CD4-positive, alpha-beta T cell treated with Interleukin-21 for 1 hour (primary cell): ENCODE measurements at places on chromosomes 13 and 19.
A peak's percentile ranks its signal among the peaks of the same experiment; 100 is the strongest.

GRCh38 chr13:52348983-52349780 lies 56.8 kb downstream of the THSD1 start:
- DNase-seq: no peak

DNA sequence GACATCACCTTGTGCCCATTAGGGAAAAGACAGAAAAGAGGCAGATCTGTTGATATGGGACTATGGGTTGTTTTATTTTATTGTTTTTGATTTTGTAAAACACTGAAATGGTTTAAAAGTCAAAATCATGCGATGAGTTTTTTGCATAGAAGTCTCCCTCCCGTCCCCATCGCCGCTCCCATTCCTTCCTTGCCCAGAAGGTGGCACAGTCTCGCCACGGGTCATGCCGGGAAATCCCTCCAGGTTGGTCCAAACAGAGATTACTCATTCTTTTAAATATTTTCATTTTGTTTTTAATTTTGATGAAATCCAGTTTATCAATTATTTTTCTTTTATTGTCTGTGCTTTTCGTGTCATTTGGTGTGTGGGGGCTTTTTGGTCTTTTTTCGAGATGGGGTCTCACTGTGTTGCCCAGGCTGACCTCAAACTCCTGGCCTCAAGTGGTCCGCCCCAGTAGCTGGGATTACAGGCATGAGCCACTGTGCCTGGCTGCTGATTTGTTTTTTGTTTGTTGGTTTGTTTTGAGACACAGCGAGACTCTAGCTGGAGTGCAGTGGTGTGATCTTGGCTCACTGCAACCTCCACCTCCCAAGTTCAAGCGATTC lies 9.2 kb downstream of the PGPEP1 start:
- DNase-seq: peak; percentile 20

- no peak for DNase-seq
Measured at GRCh38 chr13:106173346-106173745, 362.1 kb downstream of the EFNB2 start.

DNA sequence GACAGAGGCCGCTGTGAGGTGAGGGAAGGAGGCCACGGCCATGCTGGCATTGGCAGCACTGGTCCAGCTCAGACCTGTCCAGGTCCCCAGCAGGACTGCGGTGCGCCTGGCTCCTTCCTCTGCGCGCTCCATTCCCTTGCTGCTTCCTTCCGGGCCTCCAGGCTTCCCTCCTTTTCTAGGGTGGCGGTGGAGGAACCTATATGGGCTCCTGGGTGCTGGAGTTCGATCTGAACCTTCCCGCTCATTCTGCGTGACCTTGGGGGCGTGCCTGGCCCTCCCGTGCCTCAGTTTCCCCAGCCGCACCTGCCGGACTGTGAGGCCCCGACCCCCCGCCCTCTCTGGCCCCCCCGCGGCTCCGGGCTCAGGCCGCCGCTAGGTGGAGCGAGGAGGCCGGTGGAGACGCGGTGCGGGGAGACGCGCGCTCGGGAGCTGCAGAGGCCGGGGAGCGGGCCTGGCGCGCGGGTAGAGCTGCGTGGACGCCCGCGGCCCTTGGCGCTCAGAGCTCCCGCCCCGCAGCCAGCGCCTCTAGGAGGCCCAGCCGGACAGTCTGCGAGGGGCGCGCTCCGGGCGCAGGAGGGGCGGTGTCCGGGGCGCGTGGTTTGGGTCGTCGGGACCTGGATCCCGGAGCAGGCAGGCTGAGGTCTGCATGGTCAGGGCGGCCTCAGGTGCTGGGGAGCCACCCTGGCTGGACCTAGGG lies 29.9 kb downstream of the EFNA2 start:
- peak; percentile 17 for DNase-seq

GRCh38 chr19:31160336-31160926 lies 188.8 kb downstream of the TSHZ3 start:
- DNase-seq: no peak

DNA sequence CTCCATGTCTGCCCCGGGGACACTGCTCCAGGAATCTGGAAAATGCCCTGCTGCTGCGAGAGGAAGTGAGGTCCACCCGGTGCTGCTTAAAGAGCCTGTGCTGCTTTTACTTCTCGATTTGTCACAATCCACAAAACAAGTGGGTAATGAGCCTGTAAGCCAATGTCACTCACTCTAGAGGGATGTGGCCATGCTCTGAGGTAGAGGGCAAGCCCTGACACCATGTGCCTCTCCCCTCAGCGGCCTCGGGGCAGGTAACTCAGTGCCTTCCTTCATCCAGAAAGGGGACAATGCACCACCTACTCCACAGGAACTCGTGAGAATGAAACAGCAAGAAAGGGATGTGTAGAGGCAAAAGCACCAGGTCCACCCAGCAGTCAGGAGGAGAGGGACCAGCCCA lies 106.2 kb downstream of the TUBA3C start:
- DNase-seq: no peak

GRCh38 chr13:73960474-73960873 lies 173.7 kb downstream of the KLF12 start:
- no peak for DNase-seq

GRCh38 chr19:36026091-36026876 lies 6.4 kb downstream of the CLIP3 start:
- no peak for DNase-seq

- DNase-seq: peak; percentile 30
Measured at GRCh38 chr19:51531349-51532315, at the start of gene SIGLEC6. SIGLEC6 (minus strand) TSS chr19:51531670; CDS start chr19:51531648, 22 bp downstream.

DNA sequence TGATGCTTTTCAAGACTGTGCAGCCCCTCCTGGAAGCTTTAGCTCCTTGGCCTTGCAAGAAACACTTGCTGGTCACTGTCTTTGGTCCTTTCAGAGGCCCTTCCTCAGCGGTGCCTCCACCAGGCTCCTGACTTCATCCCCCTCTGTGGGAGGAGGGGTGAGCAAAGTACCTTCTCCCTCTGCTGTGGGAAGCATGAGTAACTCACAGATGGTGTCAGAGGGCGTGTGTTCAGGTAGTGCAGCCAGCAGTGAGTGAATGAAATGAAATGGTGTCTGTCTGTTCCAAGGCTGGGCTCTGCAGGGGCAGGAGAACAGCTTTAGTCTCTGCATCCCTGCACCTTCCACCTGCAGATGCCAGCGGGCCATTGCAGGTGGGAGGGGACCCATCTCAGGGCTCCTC lies 102.9 kb downstream of the SHISA2 start:
- no peak for DNase-seq

GRCh38 chr19:58181902-58182576 lies 822 bp upstream of the ZNF274 start:
- DNase-seq: peak; percentile 69

DNA sequence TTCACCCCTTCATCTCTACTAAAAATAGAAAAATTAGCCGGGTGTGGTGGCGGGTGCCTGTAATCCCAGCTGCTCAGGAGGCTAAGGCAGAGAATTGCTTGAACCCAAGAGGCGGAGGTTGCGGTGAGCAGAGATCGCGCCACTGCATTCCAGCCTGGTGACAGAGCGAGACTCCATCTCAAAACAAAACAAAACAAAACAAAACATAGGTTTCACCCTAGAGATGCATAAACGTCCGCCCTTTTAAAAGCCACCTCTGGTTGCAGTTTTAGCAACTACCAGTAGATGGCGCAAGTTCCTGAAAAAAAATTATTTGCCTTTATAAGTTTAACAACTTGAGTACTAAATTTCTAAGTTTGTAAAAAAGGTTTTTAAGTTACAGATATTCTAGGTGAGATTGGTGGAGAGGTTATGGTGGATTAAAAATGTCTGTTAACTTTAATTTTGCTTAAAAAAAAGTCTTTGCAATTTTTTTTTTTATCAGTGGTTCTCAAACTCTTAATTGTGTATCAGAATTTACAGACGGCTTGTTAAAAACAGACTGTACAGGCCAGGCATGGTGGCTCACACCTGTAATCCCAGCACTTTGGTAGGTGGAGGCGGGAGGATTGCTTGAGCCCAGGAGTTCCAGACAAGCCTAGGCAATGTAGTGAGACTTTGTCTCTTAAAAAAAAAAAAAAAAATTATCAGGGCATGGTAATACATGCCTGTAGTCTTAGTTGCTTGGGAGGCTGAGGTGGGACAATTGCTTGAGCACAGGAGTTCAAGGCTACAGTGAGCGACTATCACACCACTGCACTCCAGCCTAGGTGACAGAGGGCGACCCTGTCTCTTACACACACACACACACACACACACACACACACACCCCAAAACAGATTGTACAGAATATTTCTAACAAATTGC lies 42.1 kb downstream of the NAA16 start:
- DNase-seq: peak; percentile 88

DNA sequence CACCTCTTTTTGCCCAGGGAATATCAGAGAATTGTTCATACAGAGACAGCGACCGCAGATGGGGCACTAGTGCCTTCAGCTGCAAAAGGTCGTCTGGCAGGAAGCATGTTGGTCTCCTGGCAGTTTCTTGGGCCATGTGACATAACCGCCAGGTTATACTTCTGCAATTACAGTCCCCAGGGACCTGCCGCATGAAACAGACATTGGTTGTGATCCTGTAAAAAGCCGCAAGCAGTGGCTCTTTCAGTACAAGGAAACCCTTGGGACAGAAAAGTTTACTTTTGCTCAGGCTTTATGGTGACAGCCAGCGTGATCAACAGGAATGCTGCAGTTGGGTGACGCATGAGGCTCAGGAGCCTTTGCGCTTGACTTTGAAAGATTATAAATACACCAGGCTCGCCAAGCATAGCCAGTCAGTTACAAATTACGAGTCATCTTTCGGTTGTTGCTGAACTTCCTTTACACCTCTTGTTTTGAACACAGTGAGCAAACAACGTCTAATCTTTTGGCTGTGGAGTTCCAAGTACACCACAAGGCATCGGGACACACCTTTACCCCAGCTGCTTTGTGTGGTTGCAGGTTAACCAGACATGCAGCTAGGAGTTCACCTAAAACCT lies 50.5 kb upstream of the UBE2L5 start:
- peak; percentile 77 for DNase-seq

DNA sequence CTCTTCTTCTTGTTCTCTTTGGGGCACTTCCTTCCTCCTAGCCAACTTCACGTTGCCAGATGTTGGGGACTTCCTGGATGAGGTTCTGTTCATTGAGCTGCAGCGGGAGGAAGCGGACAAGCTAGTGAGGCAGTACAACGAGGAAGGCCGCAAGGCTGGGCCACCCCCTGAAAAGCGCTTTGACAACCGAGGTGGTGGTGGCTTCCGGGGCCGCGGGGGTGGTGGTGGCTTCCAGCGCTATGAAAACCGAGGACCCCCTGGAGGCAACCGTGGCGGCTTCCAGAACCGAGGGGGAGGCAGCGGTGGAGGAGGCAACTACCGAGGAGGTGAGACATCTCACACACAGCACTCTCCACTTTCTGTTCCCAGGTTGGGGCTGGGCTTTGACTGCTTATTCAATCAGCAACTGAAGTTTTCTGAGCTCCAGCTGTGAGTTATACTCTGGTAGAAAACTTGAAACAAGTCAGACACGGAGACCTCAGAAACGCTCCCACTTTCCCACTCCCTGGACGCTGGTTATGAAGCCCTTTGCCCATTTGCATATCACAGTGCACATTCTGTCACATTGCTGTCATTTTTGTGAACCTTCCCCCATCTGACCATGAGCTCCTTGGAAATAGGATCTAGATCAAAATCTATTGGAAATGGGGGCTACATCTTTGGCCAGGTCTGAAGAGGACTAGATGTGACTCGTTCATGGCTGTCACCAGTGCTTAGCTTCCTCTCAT lies 7.2 kb upstream of the CCDC97 start:
- DNase-seq: peak; percentile 79

DNA sequence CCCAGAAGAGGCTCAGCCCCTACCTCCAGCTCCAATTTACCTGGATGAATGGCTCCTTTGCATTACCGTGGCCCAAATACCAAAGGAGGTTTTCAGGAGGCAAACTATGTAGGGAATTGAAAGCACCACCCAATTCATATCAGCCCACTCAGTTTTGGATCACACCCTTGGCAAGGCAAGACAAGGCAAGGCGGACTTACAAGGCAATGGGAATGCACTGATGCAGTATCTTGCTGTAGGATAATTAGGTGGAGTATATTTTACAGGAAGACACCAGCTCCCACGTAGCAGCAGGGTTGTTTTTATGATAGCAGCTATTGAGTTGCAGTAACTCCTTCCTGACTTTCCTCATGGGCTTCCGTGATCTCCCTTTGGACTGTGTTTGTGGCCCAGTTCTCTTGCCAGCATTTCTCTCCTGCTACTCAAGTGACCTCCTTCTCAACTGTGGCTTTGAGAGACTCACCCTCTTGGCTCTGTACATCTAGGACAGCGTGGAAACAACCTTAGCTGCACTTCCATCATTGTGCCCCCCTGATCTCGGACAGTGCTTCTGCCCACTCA lies 935.9 kb downstream of the EFNB2 start:
- DNase-seq: no peak

- DNase-seq: no peak
Measured at GRCh38 chr13:64428196-64428595, 2801.9 kb downstream of the PCDH9 start.

GRCh38 chr19:29966588-29967249 lies 24.7 kb downstream of the URI1 start:
- DNase-seq: peak; percentile 3

DNA sequence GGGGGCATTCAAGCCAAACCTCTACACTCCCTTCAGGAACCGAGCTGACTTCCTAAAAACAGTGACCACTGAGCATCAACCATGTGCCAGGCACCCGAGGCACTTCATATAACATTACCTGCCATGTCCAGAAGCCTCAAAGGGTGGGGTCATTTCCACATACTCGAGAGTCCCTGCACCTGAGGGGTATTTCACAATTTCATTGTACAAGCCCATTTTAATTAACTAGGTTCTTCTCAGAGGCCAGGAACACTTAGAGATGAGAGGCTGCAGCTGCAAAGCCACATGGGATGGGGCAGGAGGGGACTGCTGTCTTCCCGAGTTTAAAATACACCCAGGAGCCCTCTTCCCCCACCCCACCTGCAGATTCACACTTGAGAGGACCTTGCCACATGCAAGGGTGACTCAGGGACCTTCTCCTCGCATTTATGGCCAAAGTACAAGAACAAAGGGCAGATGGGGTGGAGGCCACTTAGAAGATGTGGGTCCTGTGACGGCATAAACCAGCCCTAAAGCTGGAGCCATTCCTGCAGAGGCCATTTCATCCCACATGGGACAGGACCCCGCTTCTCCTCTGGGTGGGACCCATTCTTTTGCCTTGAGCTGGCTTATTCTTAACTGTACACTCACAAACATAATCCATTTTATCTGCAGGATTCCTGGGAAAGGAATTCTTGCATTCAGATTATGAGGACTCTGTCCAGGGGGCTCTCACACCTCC lies 43.9 kb downstream of the RAB20 start:
- no peak for DNase-seq
